ENCODE measurements at places on chromosomes 3 and 15. TPM values are rescaled to one million over a fixed set of nuclear protein-coding genes. Genes with fewer than 3 reads are reported as not detected.
A peak's percentile ranks its signal among the peaks of the same experiment; 100 is the strongest.

GRCh38 chr15:94327356-94327936, 96.1 kb downstream of the MCTP2 start:
- peak; percentile 39 for DNase-seq

DNA sequence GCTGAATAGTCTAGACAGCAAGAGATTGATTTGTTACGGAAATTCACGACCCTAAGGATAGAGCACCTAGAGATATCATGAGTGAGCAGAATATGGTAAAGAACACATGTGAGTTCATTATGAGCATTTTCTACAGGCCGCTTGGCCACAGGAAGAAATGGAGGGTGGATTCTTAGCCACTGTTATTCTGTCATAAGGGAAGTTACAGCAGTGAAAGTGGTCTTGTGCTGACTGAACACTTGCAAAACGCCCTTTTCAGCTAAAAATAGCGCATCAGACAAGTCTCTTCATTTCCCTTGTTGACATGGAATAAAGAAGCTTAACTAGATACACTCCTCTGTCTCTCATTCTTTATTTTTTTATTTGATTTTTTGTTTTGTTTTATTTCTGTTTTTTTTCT, 19.8 kb downstream of the DGKG start:
- DNase-seq = peak; percentile 31

The AP3S2 gene
- total RNA-seq = 65.2 TPM

- DNase-seq = no peak
Measured at GRCh38 chr15:29990954-29991353, 91.8 kb upstream of the GOLGA8J start.

DNA sequence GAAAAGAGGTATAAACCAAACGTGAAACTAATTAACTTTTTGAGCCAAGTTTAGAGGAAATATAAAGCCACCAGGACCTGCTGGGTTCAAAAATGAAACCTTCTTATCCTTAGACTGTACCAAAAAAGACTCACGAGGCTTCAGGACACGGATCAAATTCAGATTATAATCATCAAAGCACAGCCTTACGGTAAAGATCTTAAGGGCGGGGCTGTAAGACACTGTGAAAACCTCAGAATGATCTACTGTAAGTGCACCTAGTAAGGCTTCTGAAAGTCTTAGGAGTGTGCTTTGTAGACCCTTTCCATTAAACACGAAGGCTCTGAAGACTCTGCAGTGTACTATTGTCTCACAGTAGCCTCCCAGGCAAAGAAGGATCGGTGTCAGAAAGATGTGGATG, 26.8 kb downstream of the TARS3 start:
- DNase-seq = no peak

- peak; percentile 62 for DNase-seq
Measured at GRCh38 chr3:151795276-151795675, 18.6 kb upstream of the AADAC start.

GRCh38 chr3:8972639-8973038, 9.4 kb upstream of the RAD18 start:
- DNase-seq = peak; percentile 52

GRCh38 chr3:193546129-193546528, 8.6 kb downstream of the ATP13A4 start:
- no peak for DNase-seq

The SAMD7 gene
- 1.9 TPM for total RNA-seq

DNA sequence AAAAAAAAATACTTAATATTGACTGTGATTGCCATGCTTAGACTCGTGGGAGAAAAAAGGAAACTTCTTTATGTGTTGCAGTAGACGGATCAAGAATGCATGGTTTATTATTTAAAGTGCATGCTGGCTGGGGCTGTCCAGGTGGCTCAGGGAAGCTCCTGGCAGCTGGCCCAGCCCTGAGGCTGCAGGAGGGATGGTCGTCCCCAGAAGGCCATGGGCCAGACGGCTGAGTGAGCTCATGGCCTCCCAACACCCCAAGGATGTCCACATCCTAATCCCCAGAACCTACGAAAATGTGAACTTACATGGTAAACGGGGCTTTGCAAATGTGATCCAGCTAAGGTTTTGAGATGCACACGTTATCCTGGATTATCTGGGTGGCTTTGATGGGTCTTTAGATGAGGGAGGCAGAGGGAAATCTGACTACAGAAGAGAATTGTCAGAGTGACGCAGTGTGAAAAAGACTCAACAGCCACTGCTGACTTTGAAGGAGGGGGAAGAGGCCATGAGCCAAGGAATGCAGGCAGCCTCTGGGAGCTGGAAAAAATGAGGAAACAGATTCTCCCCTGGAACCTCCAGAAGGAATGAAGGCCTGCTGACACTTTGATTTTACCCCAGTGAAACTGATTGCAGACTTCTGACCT, 29.8 kb downstream of the ADAMTS17 start:
- peak; percentile 83 for DNase-seq

The TEX55 gene
- total RNA-seq = not detected

DNA sequence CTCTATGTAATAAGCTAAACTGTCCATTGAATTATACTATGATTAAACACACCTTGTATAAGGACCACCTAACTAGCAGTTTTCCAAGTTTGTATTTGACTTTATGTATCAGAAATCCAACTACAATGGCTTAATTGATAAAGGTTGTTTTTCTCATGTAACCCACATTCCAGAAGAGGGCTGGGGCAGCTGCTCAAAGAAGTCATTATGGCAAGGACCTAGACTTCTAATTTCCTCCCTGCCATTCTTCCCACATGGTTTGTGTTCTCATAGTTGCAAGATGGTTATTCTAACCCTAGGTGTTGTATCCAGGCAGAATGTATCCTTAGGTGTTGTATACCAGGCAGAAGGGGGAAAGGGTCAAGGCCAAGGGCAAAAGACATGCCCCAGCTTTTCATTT, 35.7 kb downstream of the GPR176 start:
- no peak for DNase-seq
